ENCODE measurements at places on chromosomes 11 and 22.
A peak's percentile ranks its signal among the peaks of the same experiment; 100 is the strongest.

- DNase-seq = no peak
These were observed 215.6 kb downstream of the DDX10 start for GRCh38 chr11:108880510-108880909.

DNA sequence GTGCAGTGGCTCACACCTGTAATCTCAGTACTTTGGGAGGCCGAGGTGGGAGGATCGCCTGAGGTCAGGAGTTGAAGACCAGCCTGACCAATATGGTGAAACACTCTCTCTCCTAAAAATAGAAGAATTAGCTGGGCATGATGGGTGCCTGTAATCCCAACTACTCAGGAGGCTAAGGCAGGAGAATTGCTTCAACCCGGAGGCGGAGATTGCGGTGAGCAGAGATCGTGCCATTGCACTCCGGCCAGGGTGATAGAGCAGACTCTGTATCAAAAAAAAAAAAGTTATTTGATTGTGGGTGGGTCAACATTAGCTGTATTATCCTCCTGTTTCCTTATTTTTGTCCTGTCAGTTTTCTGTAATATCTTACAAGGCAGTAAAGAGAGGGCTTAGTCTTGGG is 11.9 kb upstream of the RFPL1 start:
- DNase-seq = no peak

- no peak for DNase-seq
These were observed 104.1 kb downstream of the ATXN10 start for GRCh38 chr22:45775569-45776312.

DNA sequence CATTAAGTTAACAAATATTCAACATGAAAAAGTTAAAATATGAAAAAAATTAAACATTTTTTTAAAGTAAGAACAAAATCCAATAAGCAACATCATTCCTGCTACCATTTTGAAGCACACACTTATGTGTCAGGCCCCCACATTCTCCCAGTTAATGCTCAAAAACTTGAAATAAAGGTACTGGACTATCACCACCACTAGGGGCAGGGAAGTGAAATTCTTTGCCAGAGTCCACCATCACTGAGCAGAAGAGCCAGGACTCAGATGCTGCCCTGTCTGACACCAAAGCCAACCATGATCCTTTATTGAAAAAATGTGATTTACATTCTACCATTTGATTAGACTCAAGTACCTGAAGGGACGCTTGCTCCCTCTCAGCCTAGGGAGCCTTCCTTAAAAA is 39.1 kb downstream of the PITPNB start:
- DNase-seq = peak; percentile 55

DNA sequence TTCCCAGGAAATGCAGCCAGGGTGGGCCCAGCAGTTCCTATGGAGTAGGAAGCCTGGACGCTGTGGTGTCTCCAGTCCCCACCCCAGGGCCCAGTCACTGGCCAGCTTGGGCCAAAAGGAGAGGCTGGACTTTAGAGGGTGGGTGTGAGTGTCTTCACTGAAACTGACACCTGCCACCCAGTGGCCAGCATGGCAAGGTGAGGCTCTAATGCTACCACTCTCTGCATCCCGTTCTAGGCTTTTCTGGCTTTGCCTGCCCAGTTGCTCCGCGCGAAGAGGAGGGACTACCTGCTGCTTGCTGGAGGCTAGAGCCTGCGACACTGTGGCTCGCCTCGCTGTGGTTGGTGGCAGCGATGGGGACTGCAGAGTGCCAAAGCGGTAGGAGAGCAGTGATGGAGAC is 35.4 kb downstream of the C22orf42 start:
- no peak for DNase-seq

DNA sequence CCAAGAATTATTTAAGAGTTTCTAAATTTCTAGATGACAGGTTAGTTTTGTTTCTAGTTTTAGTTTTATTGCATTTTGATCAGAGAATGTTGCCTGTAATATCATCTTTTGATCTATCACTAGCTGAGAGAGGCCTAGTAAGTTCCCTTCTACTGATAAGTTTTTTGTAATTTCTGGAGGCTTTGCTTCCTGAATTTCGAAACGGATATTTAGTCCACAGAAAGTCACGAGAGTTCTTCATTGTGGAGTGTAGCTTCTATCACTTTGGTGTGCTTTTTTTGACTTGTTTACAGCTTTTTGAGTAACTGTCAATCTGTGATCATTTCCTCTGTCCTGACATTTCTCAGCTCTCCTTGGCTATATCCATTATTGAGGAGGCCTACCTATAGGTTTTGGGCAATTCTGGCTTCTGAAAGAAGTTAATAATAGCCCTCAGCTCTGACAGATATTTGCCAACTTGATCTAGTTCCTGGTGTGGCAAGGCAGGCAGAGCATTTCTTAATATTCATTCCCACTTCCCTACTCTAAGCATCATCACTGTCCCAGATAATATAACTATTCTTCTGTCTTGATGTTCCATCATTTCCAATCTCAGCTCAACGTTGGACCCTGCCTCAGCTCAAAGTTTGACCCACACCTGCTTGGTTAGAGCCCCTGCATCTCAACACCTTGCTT is 171.3 kb downstream of the BLID start:
- no peak for DNase-seq

DNA sequence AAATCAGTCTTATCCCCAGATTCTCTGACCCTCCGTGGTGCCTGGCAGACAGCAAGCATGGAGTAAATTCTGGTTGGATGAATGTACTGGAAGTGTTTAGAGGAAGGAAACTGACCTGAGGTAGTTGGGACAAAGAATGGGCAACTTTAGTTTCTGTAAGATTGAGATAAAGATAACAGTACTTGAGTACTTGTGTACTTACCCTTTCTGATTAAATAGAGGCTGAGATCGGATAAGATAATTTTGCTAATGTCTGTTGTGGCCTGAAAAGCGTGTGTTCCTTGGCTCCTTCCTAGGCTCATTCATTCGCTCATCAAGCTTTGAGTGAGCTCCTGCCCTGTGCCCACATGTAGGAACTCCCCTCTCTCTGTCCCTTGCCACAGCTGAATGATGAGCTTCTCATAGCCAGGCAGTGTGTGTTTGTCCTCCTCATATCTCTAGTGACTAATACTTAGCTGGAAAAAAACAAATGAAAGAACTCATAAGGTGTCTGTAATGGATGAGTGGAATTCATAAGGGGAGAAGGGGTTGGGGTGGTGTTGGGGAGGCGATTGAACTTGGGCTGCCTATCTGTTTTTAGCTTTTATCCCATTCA is 118.1 kb downstream of the DBX1 start:
- no peak for DNase-seq

DNA sequence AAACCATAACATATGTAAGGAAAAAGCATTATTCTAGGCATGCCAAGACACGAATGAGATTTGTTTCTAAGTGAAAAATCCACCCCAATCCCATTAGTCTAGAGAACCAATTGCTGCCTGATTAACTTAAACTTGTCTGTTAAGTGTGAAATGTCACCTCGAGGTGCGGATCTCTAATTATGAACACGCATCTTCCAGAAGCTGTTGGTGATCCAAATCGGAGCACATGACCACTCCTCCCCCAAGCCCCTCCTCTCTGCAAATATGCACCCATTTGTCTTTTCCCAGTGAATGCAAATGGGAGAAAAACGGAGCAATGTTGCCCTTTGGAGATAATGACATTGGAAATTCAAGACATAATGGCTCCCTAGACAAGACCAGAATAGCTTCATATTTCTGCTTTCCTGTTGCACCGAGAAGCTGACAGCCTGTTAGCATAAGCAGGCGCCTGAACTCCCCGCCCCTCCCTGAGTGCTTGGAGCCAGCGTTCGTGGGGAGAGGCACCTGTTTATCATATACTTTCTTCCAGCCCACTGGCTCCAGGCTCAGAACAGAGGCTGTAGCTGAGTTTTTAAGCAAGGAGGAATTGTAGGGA is 6.0 kb upstream of the FXYD6 start:
- no peak for DNase-seq

DNA sequence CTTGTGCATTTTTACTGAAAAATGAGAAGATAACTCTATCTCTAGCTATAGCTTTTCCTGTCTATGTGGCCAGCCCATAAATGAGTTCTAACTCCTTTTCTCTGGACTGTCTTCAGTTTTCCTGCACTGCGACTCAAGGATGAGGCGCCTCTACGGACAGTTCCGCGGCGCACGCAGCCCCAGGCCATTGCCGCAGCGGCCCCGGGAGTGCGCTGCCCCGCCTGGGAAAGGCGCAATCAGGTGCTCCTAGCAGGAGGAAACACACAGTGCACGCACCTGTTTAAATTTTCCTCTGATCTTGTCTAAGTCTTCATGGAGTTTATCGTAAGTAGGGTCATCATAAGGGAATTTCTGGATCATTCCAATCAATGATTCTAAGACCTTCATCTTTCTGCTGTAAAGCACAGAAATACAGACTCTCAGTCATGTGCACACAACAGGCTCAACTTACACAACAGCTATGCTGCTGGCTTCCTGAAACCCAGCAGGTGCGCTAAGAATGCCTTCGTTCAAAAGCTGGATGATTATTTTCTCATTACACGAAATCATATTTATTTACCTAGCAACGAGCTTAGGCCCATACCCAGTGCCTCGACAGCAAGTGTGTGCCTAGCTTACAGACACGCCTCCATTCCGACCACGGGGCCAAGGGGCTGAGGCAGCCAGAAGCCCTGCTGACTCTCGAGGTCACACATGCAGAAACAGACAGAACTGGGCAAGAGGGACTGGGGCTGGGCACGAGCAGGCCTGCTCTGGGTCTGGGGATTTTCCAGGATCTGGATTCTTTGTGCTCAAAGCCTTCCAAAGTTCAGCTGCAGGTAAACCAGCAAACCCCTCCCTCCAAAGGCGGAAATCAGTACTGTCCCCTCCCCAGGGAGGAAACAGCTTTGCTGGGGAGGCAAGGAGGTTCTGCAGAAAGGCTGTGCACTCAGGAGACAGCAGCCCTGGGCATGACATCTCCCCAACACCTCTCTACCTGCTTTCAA is 7.2 kb downstream of the LTO1 start:
- DNase-seq = no peak

DNA sequence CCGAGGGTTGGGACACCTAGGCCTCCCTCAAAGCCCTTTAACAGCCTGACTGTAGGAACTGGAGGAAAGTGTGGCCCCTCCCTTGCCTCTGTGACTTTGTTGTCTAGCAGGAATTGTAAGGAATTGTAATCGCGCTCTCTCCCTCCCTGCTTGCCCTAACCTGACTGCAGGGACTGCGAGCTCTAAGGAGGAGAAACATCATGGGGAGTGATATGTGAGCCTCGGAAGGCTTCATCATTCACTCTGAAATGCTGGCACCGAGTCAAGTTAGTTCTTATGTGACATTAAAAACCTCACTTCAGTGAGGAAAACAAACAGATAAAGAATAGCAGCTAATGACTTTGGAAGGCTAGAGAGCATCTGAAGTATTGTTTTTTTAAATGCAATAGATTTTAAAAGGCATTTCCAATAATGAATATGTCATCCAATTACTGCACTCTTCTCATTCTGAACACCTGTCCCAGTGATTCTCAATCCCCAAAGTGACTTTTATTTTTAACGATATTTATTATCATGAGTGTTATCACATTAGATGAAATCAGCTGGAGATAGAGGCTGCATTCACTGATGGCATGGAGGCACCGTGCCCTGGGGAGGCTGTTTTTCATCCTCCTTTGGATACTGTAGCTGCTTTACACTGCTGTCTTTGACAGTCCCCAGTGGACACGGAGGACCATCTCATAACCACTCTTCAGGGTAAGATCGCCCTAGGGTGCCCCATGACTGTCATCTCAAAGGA is 58.5 kb upstream of the NTM start:
- DNase-seq = no peak

- DNase-seq = peak; percentile 21
These were observed 743.8 kb downstream of the NTM start for GRCh38 chr11:132114185-132114584.

DNA sequence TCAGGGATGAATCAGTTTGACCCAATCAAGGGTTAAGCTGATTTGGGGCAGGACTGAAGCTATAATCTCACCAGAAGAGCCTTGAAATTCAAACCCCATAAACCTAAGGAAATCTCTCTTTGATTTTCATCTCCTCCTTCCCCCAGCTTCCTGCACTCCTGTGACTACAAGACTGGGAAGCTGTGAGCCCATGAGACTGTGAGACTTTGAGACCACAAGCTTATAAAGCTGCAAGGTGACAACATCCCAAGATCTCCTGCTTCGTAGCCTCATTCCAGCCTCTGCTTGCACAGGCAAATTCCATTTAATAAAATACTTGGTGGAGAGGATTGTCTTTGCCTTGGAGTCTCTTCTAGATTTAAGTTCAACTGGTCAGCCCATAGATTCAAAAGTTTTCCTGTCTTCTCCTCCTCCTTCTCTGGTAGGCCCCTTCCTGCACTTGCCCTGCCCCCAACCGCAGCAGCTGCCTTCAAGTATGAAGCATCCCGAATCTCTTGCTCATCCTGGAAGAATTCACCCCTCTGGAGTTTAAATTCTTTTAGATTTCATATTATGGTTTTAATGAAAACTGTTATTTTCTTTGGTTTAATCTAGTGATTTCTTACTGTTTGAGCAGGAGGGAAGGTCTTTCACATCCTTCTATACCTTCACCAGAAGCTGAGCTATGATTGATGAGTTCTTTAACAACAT is 42.1 kb downstream of the PAMR1 start:
- DNase-seq = peak; percentile 51

DNA sequence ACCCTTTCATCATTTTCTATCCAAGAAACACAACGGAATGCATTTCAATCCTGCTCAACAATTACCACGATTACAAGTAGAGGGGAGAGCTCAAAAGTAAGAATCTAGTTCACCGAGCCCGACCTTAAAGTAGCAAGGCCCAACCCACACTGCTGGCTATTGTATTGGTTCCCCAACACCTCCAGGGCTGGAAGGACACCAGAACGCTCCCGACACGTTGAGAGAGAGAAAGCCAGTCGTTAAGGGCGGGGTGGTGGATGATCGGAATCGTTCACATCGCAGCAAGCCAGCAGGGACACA is 690 bp downstream of the CKAP5 start:
- peak; percentile 6 for DNase-seq

DNA sequence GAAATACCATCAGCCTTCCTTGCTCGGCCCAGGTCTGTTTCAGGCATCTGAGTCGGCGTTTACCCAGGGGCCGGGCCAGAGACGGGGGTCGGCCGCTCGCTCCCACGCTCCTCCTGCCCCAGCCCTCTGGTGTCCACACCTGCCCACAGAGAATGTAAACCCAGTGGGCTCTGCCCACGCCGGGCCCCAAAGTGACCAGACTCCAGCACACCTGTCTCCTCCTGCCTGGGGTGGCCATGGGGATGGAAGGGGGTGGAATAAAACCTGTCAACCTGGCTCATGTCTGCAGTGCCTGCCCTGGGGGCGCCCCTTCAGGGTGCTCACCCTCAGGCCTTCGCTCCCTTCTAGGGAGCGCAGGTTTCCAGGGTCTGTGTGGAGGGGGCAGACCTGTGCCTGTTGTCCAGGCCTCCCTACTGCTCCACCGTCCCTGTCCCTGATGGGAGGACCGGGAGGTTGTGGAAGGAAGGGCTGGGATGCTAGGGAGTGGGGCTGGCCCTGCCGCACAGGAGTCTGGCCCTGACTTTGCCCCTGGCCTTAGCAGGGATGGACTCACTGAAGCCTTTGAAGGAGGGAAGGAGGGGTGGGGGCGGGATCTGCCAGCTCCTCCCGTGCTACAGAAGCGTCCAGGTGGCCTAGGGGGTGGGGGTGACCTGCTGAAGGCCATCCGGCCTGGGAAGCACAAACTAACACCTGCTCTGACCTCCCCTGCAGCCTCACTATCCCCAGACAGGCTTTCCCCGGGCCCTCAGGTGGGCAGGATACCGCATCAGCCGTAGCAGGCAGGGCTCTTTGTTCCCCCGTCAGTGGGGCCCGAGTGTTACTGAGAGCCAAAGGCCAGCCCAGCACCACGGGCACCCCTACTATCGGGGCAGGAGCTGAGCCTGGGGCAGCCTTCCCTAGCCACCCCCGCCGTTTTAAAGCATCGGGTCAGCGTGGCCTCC is 14.7 kb upstream of the ARHGAP8 start:
- DNase-seq = no peak

All from fibroblast of mammary gland (primary cell).